ENCODE measurements at places on chromosomes 7 and 10.

GRCh38 chr10:67492317-67493019 lies 203.5 kb downstream of the CTNNA3 start:
- no peaks in the 10 kb centered on the region for H3K36me3 ChIP-seq
- H3K27ac ChIP-seq = no peak overlapping the region

- H3K36me3 ChIP-seq = no peaks in the 10 kb centered on the region
- H3K4me3 ChIP-seq = no peak overlapping the region
- H3K27ac ChIP-seq = no peak overlapping the region
Observed at GRCh38 chr7:11155883-11156282, 182.2 kb downstream of the PHF14 start.

DNA sequence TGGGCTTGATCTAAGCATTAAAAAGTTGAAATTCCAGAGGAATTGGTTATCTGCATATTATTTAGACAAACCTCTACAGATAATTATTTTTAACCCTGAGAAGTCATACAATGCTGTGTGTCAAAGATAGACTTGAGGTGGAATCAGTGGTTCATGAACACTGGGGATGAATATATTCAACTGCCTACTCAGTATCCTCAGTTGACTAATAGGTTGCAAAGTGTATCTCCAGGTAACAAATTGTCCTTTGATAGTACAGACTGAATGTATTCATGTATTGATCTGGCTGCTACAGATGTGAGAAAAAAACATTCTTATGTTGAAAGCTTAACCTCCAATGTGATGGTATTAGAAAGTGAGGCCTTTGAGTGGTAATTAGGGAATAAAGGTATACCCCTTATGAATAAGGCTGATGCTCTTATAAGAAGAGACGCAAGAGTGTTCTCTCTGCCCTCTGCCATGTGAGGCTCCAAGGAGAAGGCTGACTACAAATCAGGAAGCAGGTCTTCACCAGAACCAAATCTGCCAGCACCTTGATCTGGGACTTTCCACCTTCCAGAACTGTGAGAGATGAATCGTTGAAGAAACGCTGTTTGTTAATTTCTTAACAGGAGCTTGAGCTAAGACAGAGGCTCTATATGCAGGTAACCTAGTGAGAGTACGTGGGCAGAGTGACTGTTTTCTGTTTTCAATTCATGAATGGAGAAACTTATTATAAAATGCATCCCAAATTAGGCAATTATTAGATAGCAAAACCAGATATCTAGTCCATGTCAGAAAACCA lies 7.5 kb downstream of the MRPL32 start:
- no peak overlapping the region for H3K4me3 ChIP-seq
- no peak for DNase-seq
- H3K4me1 ChIP-seq = no peaks in the 10 kb centered on the region
- H3K27me3 ChIP-seq = no peaks in the 10 kb centered on the region
- no peak overlapping the region for H3K27ac ChIP-seq

- no peak overlapping the region for H3K27ac ChIP-seq
- H3K4me3 ChIP-seq = no peak overlapping the region
- DNase-seq = no peak
- H3K27me3 ChIP-seq = no peaks in the 10 kb centered on the region
- H3K4me1 ChIP-seq = no peaks in the 10 kb centered on the region
Observed at GRCh38 chr7:117896339-117896738, 23.1 kb upstream of the CTTNBP2 start.

GRCh38 chr10:16458166-16458955 lies 21.6 kb downstream of the PTER start:
- no peaks in the 10 kb centered on the region for H3K4me1 ChIP-seq
- DNase-seq = no peak
- no peaks in the 10 kb centered on the region for H3K27me3 ChIP-seq
- no peaks in the 10 kb centered on the region for H3K36me3 ChIP-seq
- H3K27ac ChIP-seq = no peak overlapping the region
- no peak overlapping the region for H3K4me3 ChIP-seq

DNA sequence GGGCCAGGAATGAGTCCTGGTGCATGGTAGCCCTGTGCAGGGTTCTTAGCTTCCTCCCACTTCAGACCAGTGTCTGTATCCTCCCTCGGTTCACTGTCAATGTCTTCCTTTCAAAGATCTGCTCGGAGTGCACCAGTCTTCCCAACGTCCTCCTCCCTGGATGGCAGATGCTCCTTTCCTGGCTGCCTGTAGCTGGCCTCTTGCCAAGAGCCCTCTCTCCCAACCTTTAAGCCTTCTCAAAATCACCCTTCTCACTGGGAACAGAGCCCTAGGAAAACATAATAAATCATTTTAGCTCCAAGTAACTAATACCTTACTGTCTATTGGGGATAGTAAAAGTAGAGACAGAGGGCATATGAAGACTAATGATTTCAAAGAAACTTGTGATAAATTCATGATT lies 490.6 kb downstream of the CCSER2 start:
- H3K36me3 ChIP-seq = no peaks in the 10 kb centered on the region
- no peak for DNase-seq
- no peaks in the 10 kb centered on the region for H3K27me3 ChIP-seq
- H3K4me1 ChIP-seq = no peaks in the 10 kb centered on the region
- no peak overlapping the region for H3K27ac ChIP-seq
- H3K4me3 ChIP-seq = no peak overlapping the region

DNA sequence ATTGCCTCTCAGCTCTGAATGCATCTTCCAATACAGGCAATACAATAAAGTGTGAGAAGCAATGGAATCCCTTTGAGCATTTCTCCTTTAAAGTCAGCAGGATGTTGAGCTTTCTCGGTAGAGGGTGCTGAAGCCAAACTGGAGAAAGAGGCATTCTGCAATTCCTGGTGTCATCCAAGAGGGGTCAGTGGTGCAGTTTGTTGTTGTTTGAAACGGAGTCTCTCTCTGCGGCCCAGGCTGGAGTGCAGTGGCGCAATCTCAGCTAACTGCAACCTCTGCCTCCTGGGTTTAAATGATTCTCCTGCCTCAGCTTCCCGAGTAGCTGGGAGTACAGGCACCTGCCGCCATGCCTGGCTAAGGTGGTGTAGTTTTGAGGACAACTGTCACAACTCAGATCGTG lies 486.5 kb downstream of the CALN1 start:
- no peaks in the 10 kb centered on the region for H3K4me1 ChIP-seq
- H3K27me3 ChIP-seq = no peaks in the 10 kb centered on the region
- H3K4me3 ChIP-seq = no peak overlapping the region

- H3K4me1 ChIP-seq = no peaks in the 10 kb centered on the region
- H3K27me3 ChIP-seq = peaks cover 5% of the 10 kb centered on the region
- H3K4me3 ChIP-seq = no peak overlapping the region
- no peaks in the 10 kb centered on the region for H3K36me3 ChIP-seq
- no peak overlapping the region for H3K27ac ChIP-seq
Observed at GRCh38 chr7:22587322-22587721, 87.3 kb upstream of the STEAP1B start.

GRCh38 chr7:106205621-106206222 lies 79.1 kb downstream of the NAMPT start:
- H3K27ac ChIP-seq = no peak overlapping the region
- H3K36me3 ChIP-seq = no peaks in the 10 kb centered on the region
- no peaks in the 10 kb centered on the region for H3K4me1 ChIP-seq
- H3K4me3 ChIP-seq = no peak overlapping the region
- no peaks in the 10 kb centered on the region for H3K27me3 ChIP-seq

GRCh38 chr7:130149281-130150139 lies 55.7 kb downstream of the TMEM209 start:
- H3K27ac ChIP-seq = no peak overlapping the region
- H3K36me3 ChIP-seq = no peaks in the 10 kb centered on the region
- H3K4me3 ChIP-seq = no peak overlapping the region
- H3K27me3 ChIP-seq = no peaks in the 10 kb centered on the region
- no peak for DNase-seq
- H3K4me1 ChIP-seq = no peaks in the 10 kb centered on the region
